Large intestine (tissue), 12 donors: ENCODE measurements at places on chromosomes 7 and 10.

DNA sequence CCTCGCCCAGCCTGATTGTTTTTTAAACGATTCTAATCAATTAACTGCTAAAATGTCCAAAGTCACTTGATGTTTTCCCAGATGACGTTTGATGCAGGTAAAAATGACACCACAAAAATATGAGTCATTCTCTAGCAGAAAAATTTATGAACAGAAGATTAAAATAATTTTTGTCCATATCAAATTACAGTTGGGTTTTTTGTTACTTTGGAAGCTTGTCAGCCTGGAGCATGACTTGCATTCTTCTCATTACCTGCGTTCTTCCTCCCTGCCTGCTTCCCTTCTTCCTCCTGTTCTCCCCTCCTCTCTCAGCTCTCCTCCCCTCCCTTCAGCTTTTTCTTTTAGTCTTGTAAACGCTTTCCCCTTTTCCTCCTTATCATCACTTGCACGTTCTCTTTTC, 18.7 kb downstream of the IL15RA start:
- H3K27me3 ChIP-seq, result no peaks in the 10 kb centered on the region
- no peak for DNase-seq
- no peaks in the 10 kb centered on the region for H3K4me1 ChIP-seq
- H3K36me3 ChIP-seq, result peaks cover 15% of the 10 kb centered on the region
- no peak overlapping the region for H3K4me3 ChIP-seq
- no peak overlapping the region for H3K27ac ChIP-seq

DNA sequence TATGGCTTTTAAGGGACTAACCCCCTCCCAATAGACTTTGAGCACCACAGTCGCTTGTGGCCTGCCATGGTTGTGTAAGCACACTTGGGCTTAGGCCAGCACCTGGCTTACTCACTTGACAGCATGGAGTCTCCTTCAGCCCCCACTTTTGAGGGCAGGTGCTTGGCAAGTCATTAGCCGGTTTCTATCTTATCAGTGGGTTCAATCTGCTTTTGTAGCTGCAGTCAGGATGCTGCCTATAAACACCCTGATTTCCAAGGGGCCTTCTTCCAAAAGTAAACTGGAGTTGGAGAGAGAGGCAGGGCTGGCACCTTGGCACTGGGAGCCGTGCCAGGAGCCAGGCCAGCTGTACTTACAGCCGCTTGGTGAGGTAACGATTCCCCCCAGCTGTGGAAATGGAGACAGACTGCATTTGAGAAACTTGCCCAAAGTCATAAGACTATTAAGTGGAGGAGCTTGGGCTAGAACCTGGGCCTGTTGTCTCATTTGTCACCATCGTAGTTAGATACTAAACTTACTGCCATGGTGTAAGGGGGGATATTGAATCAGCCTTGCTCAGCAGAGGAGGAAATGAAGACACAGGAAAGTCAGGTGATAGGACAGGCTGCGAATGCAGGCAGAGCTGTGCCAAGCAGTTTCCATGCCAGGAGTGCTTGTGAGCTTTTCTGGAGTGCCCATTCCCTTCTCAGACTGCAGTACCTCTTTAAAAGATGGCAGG, 92.2 kb upstream of the EFCAB10 start:
- peaks cover 2% of the 10 kb centered on the region for H3K36me3 ChIP-seq
- peaks cover 5% of the 10 kb centered on the region for H3K4me1 ChIP-seq
- H3K27ac ChIP-seq, result no peak overlapping the region
- no peak overlapping the region for H3K4me3 ChIP-seq

GRCh38 chr7:142854372-142855113, at the start of gene EPHB6:
EPHB6 (plus strand) TSS chr7:142855076; CDS start chr7:142863228, 8,152 bp downstream.
- H3K27me3 ChIP-seq, result peaks cover 33% of the 10 kb centered on the region
- peak within 1 kb of the TSS; percentile 78 for H3K4me3 ChIP-seq
- no peaks in the 10 kb centered on the region for H3K36me3 ChIP-seq
- DNase-seq, result peak; percentile 58

DNA sequence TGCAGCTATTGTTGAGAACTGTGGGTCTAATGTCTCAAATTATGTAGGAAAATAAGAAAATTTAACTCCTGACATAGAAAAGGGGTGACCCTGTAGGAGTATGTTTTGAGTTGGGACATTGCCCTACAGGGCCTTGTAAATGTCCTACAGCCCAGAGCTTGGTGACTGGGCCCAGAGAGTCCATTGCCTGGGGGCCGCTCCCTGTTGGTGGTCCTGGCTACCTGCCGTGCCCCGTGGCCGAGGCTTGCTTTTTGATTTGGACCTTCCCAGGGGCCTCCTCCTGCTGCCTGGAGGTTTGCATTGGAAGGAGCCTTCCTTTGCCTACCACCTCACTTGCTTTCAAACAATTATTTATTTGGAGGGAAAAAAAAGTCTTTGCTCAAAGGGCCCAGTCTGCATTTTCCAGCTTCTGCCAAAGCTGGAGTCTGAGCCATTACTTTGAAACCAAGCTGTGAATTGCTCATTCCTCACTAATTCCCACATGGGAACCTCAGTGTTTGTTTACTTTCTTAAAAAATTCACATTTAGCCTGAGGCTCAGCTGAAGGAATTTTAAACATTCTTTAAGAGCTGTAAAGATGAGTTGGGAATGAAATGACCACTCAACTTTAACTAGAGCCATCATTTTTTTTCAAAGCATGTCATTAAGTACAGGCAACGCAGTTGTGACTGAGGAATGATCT, 355.0 kb downstream of the GLRX3 start:
- H3K36me3 ChIP-seq, result no peaks in the 10 kb centered on the region
- H3K4me1 ChIP-seq, result peaks cover 39% of the 10 kb centered on the region
- H3K4me3 ChIP-seq, result no peak overlapping the region
- H3K27me3 ChIP-seq, result no peaks in the 10 kb centered on the region
- no peak overlapping the region for H3K27ac ChIP-seq

GRCh38 chr10:100114976-100115770, 33.5 kb upstream of the CPN1 start:
- peaks cover 8% of the 10 kb centered on the region for H3K27me3 ChIP-seq
- H3K4me1 ChIP-seq, result no peaks in the 10 kb centered on the region
- H3K4me3 ChIP-seq, result no peak overlapping the region
- no peak overlapping the region for H3K27ac ChIP-seq
- peak; percentile 22 for DNase-seq
- H3K36me3 ChIP-seq, result no peaks in the 10 kb centered on the region

- no peaks in the 10 kb centered on the region for H3K4me1 ChIP-seq
- DNase-seq, result no peak
- peaks cover 32% of the 10 kb centered on the region for H3K36me3 ChIP-seq
These were observed 61.9 kb downstream of the AP3M1 start for GRCh38 chr10:74088722-74089121.

GRCh38 chr10:69516316-69516715, 56.9 kb downstream of the NEUROG3 start:
- H3K4me1 ChIP-seq, result no peaks in the 10 kb centered on the region
- H3K36me3 ChIP-seq, result no peaks in the 10 kb centered on the region
- DNase-seq, result no peak
- H3K4me3 ChIP-seq, result no peak overlapping the region
- no peaks in the 10 kb centered on the region for H3K27me3 ChIP-seq

DNA sequence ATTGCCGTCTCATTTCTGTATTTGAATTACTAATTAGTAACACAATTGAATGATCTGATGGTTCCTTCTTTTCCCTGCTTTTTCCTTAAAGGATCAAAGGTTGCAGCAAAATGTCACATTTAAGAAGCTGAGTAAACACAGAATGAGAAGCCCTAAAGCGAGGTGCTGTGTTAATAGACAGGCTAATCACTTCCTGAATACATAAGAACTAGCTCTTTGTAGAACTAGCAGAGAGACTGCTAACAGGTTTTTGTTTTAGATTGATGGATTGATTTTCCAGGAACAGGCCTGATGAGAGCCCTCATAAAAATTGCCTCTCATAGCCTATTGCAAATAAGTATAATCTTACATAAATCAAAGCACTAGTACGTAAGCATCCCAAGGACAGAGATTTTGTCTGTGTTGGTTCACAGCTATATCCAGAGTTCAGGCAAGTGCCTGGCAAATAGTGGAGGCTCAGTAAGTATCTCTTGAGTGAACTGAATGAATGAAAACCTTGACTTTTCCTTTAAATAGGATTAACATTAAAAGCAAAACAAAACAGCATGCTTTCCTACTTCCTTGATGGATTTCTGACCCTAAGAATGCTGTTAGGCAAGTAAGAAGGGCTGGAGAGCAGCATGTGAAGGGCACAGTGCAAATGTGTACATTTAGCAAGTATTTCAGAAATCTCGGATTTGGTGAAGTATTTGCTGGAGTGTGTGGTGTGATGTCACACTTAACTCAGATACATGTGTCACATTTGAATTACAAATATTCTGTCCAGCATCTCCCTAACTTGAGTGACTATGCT, 3.3 kb downstream of the TMEM229A start:
- H3K27me3 ChIP-seq, result peaks cover 4% of the 10 kb centered on the region
- no peak overlapping the region for H3K4me3 ChIP-seq
- DNase-seq, result peak; percentile 32
- no peaks in the 10 kb centered on the region for H3K36me3 ChIP-seq
- peaks cover 8% of the 10 kb centered on the region for H3K4me1 ChIP-seq
- H3K27ac ChIP-seq, result peak overlapping the region; percentile 90

- H3K36me3 ChIP-seq, result no peaks in the 10 kb centered on the region
- H3K27ac ChIP-seq, result no peak overlapping the region
- no peaks in the 10 kb centered on the region for H3K27me3 ChIP-seq
- peaks cover 8% of the 10 kb centered on the region for H3K4me1 ChIP-seq
- no peak for DNase-seq
These were observed 34.1 kb downstream of the EGFR start for GRCh38 chr7:55052741-55053427.

GRCh38 chr10:82922755-82923154, 1047.8 kb downstream of the NRG3 start:
- H3K4me1 ChIP-seq, result no peaks in the 10 kb centered on the region
- H3K27me3 ChIP-seq, result no peaks in the 10 kb centered on the region
- no peak overlapping the region for H3K4me3 ChIP-seq

DNA sequence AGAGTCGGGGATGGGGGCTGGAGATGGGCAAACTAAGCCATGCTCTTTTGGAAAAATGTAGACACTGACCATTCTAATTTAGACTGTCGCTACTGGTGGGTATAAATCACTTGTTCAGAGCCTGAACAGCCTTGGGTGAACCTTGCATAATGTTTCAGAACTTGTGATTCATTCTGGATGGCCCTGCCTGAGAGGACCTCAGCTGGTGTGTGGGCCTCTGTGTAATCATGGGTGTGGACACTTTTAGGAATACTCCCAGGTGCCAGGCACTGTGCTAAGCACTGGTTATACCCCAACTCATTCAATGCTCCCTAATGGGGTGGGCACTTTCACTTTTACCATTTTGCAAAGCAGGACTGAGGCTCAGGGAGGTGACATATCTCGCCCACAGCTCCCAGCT, 26.8 kb upstream of the TM9SF3 start:
- H3K27me3 ChIP-seq, result no peaks in the 10 kb centered on the region
- H3K36me3 ChIP-seq, result no peaks in the 10 kb centered on the region
- H3K4me3 ChIP-seq, result no peak overlapping the region
- H3K27ac ChIP-seq, result peak overlapping the region; percentile 51
- peaks cover 51% of the 10 kb centered on the region for H3K4me1 ChIP-seq

DNA sequence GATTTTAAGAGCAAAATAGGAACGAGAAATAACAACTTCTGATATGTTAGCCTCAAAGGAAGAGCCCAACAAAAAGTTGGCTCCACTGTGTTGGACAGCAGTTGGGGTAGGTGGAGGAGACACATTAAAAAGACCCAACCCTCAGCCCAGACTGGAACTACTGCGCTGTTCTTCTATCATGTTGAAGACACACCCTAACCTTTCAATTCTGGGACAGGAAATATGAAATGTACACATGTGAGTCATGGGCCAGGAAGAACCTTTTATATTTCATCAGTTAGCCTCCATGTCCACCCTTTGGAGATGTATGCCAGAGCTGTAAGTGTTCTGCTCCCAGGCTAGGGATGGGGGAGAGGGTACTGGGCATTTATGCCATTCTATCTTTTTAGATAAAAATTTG, 22.1 kb downstream of the CLDN12 start:
- H3K27ac ChIP-seq, result no peak overlapping the region
- H3K4me1 ChIP-seq, result no peaks in the 10 kb centered on the region
- no peaks in the 10 kb centered on the region for H3K27me3 ChIP-seq
- no peak overlapping the region for H3K4me3 ChIP-seq
- no peaks in the 10 kb centered on the region for H3K36me3 ChIP-seq

- no peaks in the 10 kb centered on the region for H3K27me3 ChIP-seq
- no peaks in the 10 kb centered on the region for H3K36me3 ChIP-seq
- no peak for DNase-seq
- no peak overlapping the region for H3K4me3 ChIP-seq
These were observed 117.7 kb upstream of the TNRC18 start for GRCh38 chr7:5541087-5541992.

GRCh38 chr10:42962902-42963231, 114.0 kb upstream of the RET start:
- H3K36me3 ChIP-seq, result no peaks in the 10 kb centered on the region
- no peak overlapping the region for H3K4me3 ChIP-seq
- H3K27ac ChIP-seq, result no peak overlapping the region
- H3K27me3 ChIP-seq, result no peaks in the 10 kb centered on the region
- DNase-seq, result no peak

GRCh38 chr7:157668884-157669767, 332.3 kb downstream of the DNAJB6 start:
- H3K27ac ChIP-seq, result no peak overlapping the region
- no peaks in the 10 kb centered on the region for H3K4me1 ChIP-seq
- DNase-seq, result no peak
- H3K36me3 ChIP-seq, result no peaks in the 10 kb centered on the region

DNA sequence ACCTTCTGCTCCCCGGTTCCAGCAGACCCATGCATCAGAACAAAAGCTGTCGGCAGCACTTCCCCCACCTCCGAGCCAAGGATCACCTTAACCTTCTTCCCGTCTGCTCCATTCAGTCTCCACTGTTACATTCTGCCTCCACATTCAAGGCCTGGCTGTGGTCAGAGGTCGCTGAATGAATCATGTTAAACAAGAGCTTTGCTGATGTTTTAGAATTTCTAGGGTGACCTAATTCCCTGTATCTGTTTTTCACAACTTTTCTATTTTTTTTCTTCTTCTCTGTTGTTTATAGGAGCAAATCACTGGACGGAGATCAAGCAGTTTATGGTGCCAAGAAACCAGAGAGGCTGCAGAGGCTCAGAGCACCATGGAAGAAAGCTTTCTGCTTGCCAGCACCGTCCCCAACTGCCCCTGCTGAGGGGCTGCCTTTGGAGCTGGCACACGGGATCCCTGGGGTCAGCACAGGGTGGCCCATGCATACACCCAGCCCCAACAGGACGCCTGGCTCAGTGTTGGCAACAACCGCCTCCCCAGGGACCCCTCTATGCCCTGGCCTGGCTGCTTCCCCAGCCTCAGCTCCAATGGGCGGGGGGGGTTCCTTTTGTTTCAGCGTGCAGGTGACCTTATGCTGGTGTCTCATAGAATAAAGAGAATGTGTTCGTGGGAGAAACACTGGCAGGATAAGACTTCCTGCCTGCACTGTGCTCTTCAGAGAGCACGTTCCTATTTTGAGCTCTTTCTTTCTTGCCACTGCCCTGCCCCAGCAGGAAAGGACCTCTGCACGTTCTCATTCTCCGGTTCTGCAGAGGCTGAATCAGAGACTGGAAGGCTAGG, 182.7 kb upstream of the LYZL2 start:
- peak overlapping the region; percentile 44 for H3K27ac ChIP-seq
- H3K36me3 ChIP-seq, result no peaks in the 10 kb centered on the region
- DNase-seq, result no peak
- H3K4me3 ChIP-seq, result no peak overlapping the region

- H3K36me3 ChIP-seq, result no peaks in the 10 kb centered on the region
- no peak overlapping the region for H3K4me3 ChIP-seq
- no peaks in the 10 kb centered on the region for H3K4me1 ChIP-seq
- H3K27me3 ChIP-seq, result peaks cover 5% of the 10 kb centered on the region
- DNase-seq, result no peak
These were observed 84.6 kb downstream of the CH25H start for GRCh38 chr10:89122433-89123051.

GRCh38 chr10:87671139-87671815, 11.6 kb downstream of the PAPSS2 start:
- H3K4me3 ChIP-seq, result no peak overlapping the region
- H3K27ac ChIP-seq, result no peak overlapping the region
- H3K27me3 ChIP-seq, result no peaks in the 10 kb centered on the region
